Activated CD4-positive, alpha-beta memory T cell treated with anti-CD3 and anti-CD28 coated beads, Interleukin-2, amount 10 ng/mL, durations not matched to agents 7 days and 5 days (primary cell): ENCODE measurements at places on chromosomes 6 and 20. TPM values are rescaled to one million over a fixed set of nuclear protein-coding genes. Genes with fewer than 3 reads are reported as not detected.

LHFPL5 gene
- not detected for total RNA-seq

DNA sequence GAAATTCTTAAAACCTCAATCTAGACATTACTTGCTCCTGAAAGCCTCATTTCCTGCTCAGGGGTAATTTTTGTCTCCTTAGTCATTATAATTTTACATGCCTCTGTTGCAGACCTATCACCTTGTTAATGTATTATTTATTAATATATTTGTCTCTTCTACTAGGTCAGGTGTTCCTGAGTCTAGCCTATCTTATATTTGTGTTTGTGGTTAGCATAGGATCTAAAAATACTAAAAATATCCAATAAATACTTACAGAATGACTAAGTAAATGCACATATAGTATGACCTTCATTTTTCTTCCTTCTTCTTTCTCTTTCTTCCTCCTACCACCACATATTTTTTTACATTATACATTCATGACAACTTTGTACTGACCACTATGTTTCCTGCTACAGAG is 268.9 kb upstream of the HS3ST5 start:
- H3K36me3 ChIP-seq, result no peaks in the 10 kb centered on the region
- DNase-seq, result no peak
- no peaks in the 10 kb centered on the region for H3K4me1 ChIP-seq

GRCh38 chr6:105892577-105893262 is 193.4 kb upstream of the PRDM1 start:
- H3K27me3 ChIP-seq, result no peaks in the 10 kb centered on the region
- H3K27ac ChIP-seq, result no peak overlapping the region
- no peak for DNase-seq
- peaks cover 17% of the 10 kb centered on the region for H3K4me1 ChIP-seq
- H3K36me3 ChIP-seq, result peaks cover 13% of the 10 kb centered on the region

GRCh38 chr6:57262488-57262887 is 40.4 kb upstream of the RAB23 start:
- no peak overlapping the region for H3K27ac ChIP-seq
- no peak overlapping the region for H3K4me3 ChIP-seq
- H3K4me1 ChIP-seq, result peaks cover 5% of the 10 kb centered on the region
- DNase-seq, result no peak

- no peak for DNase-seq
- no peaks in the 10 kb centered on the region for H3K36me3 ChIP-seq
- no peaks in the 10 kb centered on the region for H3K4me1 ChIP-seq
- no peak overlapping the region for H3K4me3 ChIP-seq
- no peak overlapping the region for H3K27ac ChIP-seq
Observed at GRCh38 chr20:14384416-14385175, 47.2 kb upstream of the FLRT3 start.

DNA sequence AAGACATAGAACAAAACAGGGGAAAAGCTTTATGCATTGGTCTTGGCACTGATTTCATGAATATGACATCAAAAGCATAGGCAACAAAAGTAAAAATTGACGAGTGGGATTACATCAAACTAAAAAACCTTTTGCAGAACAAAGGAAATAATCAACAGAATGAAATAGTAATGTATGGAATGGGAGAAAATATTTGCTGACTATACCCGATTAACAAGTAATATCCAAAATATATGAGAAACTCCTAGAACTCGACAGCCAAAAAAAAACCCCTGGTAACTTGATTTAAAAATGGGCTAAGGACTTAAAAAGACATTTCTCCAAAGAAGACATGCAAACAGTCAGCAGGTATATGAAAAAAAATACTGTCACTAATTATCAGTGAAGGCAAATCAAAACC is 231.7 kb upstream of the MAN1A1 start:
- H3K27me3 ChIP-seq, result peaks cover 13% of the 10 kb centered on the region
- H3K36me3 ChIP-seq, result no peaks in the 10 kb centered on the region
- no peaks in the 10 kb centered on the region for H3K4me1 ChIP-seq
- no peak overlapping the region for H3K4me3 ChIP-seq
- no peak for DNase-seq

DNA sequence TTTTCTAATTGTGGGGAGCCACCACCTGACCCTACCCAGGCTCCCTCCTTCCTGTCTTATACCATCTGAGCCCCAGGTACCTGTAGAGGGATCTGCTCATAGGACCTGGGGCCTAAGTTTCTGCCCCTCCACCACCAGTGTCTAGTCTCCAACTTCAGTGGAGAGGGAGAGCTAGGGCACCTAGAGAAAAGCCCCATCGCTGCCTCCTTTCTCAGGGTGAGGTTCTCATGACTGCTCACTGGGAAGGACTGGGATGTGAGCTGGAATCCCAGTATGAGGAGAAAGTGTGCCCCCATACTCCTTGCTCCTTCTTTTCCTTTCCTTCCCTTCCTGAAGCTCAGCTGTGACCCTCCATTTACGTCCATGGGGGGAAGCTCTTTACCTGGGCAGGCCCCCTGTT is 231.6 kb downstream of the LRFN2 start:
- no peaks in the 10 kb centered on the region for H3K36me3 ChIP-seq
- peaks cover 10% of the 10 kb centered on the region for H3K4me1 ChIP-seq
- no peak for DNase-seq
- no peak overlapping the region for H3K27ac ChIP-seq

PRSS16 gene
- 1.6 TPM for total RNA-seq

- peaks cover 7% of the 10 kb centered on the region for H3K4me1 ChIP-seq
- no peaks in the 10 kb centered on the region for H3K27me3 ChIP-seq
- DNase-seq, result no peak
- peaks cover 6% of the 10 kb centered on the region for H3K36me3 ChIP-seq
- no peak overlapping the region for H3K4me3 ChIP-seq
Observed at GRCh38 chr6:109768485-109768884, 77.4 kb downstream of the FIG4 start.

GRCh38 chr6:122530440-122531046 is 58.9 kb upstream of the SERINC1 start:
- H3K4me1 ChIP-seq, result no peaks in the 10 kb centered on the region
- DNase-seq, result peak; percentile 40
- peaks cover 31% of the 10 kb centered on the region for H3K27me3 ChIP-seq
- H3K4me3 ChIP-seq, result no peak overlapping the region
- no peak overlapping the region for H3K27ac ChIP-seq
- no peaks in the 10 kb centered on the region for H3K36me3 ChIP-seq

DNA sequence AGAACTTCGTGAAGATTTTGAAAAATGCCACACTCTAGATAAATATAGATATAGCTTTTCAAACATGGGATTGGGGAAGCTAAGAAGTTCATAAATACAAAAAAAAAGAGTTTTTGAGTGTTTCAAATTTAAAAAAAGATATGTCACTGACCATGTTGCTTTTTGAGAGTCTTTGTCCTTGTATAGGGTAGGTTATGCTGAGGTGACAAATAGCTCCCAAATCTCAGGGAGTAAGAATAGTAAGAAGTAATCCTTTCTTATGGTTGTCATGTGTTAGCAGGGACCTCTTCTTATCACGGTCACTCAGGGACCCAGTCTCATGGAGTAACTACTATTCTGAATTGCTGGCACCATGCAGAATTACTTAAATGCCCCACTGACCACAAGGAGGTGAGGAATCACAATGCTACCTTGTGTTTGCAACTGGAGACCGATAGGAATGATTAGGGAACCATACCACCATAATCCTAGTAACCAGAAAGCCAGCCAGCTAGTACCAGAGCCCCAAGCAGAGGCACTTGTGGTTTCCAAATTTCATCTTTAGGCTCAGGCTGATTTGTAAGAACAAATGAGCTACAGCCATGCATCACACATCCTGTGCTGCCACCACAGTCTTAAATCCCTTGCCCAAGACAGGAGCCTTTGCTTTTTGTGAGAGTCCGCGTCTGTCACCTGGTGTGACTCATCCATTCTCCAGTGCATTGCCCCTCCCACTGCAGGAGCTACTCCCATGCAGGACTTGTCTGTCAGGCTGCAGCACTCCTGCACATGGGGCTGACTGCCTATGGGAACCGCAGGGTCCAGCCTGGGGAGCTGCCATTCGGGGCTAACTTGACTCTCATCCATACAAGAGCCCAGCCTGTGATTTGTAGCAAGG is 42.4 kb upstream of the ADGRF4 start:
- H3K4me3 ChIP-seq, result no peak overlapping the region
- H3K27ac ChIP-seq, result no peak overlapping the region
- H3K36me3 ChIP-seq, result no peaks in the 10 kb centered on the region
- peak; percentile 58 for DNase-seq

DNA sequence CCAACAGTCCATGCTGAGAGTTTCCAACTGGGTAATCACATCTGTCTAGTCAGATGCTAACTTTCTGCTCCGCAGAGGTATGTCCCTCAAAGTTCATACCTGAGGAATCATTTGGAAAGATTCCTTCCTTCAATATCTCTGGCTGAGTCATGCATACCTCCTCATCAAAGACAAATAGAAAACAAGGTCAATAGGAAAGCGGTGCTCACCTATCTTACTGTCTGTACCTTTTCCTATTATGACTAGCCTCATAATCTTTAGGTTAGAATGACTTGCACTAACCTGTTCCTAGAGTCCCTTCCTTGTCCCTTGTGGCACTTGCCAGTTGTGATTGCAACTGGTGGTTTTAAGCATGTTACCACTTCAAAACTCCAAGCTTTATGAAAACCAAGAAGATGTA is 78.2 kb upstream of the PTPRK start:
- no peak overlapping the region for H3K4me3 ChIP-seq
- H3K27me3 ChIP-seq, result peaks cover 3% of the 10 kb centered on the region
- H3K4me1 ChIP-seq, result peaks cover 19% of the 10 kb centered on the region
- no peak overlapping the region for H3K27ac ChIP-seq

DNA sequence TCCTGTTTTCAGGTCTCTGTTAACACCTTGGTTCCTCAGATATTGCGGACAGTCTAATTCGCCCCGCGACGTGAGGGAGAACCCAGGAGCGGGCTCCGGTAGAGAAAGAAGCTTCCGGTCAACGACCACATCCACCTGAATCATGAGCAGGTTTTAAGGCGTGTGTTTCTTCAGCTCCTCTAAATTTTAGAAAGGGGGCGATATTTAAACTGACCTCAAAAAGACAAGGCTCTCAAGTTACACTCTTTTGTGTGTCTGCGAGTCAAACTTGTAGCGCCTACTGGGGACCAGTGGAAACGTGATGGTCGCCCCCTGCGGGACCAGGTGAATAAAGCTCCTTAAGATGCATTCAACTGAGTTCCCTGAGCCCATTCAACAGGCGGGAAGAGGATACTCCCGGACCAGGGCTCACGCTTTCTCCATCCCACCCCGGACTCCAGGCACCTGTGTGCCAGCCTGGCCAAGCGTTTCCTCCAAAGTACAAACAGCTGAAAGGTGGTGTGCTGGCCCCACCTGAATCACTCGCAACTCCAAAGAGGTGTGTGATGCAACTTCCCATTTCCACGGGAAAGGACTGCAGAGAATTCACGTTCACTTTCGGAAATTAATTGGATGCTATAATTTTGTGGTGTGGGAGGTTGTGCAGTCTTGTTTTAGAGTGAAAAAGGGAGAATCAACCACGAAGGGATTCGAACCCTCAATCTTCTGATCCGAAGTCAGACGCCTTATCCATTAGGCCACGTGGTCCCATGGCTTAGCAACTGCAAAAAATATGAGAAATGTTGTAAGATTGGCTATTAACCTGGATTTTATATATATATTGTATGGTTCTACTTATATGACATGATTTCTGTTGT is 17.0 kb downstream of the GPX5 start:
- H3K27me3 ChIP-seq, result peaks cover 60% of the 10 kb centered on the region
- no peaks in the 10 kb centered on the region for H3K36me3 ChIP-seq
- H3K27ac ChIP-seq, result no peak overlapping the region

DDR1 gene
- total RNA-seq, result 1.8 TPM

MUC21 gene
- total RNA-seq, result not detected

- H3K4me1 ChIP-seq, result no peaks in the 10 kb centered on the region
- no peaks in the 10 kb centered on the region for H3K36me3 ChIP-seq
- H3K4me3 ChIP-seq, result no peak overlapping the region
- DNase-seq, result no peak
- H3K27ac ChIP-seq, result no peak overlapping the region
Observed at GRCh38 chr6:20770773-20771172, 236.5 kb downstream of the CDKAL1 start.

AHCY gene
- total RNA-seq, result 50.5 TPM

GRCh38 chr20:9280666-9281065 is 211.8 kb downstream of the PLCB4 start:
- no peak overlapping the region for H3K27ac ChIP-seq
- H3K36me3 ChIP-seq, result no peaks in the 10 kb centered on the region
- DNase-seq, result no peak

GRCh38 chr20:63496596-63497120 is 2.2 kb downstream of the EEF1A2 start:
- no peak overlapping the region for H3K27ac ChIP-seq
- no peaks in the 10 kb centered on the region for H3K36me3 ChIP-seq
- peak overlapping the region; percentile 43 for H3K4me3 ChIP-seq

DNA sequence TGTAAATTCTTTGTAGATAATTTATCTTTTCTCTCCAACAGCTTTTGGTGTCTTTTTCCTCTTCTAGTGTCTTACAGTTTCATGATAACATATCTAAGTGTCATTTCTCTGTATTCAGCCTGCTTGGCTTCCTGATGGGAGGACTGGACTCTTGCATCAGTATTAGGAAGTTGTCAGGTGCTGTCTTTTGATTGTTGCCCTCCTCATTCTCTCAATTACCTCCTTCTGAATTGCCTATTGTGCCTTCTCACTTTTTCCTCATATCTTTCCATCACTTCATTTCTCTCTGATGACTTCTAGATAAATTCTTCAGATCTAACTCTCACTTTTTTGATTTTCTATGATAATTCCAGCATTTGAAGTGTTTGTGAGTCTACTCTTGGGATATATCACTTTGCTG is 154.4 kb upstream of the MLIP start:
- H3K36me3 ChIP-seq, result no peaks in the 10 kb centered on the region
- no peak for DNase-seq
- peaks cover 12% of the 10 kb centered on the region for H3K27me3 ChIP-seq
- no peak overlapping the region for H3K27ac ChIP-seq
- no peaks in the 10 kb centered on the region for H3K4me1 ChIP-seq

- H3K4me1 ChIP-seq, result peaks cover 59% of the 10 kb centered on the region
- no peaks in the 10 kb centered on the region for H3K27me3 ChIP-seq
- H3K4me3 ChIP-seq, result no peak overlapping the region
- DNase-seq, result no peak
- peak overlapping the region; percentile 17 for H3K27ac ChIP-seq
Observed at GRCh38 chr6:11260249-11261038, 28.0 kb upstream of the NEDD9 start.

- no peaks in the 10 kb centered on the region for H3K27me3 ChIP-seq
- H3K36me3 ChIP-seq, result no peaks in the 10 kb centered on the region
- H3K4me1 ChIP-seq, result no peaks in the 10 kb centered on the region
Observed at GRCh38 chr20:18992418-18992817, 178.8 kb downstream of the SCP2D1 start.

GRCh38 chr6:111765763-111766162 is 107.5 kb downstream of the FYN start:
- no peak overlapping the region for H3K4me3 ChIP-seq
- peaks cover 43% of the 10 kb centered on the region for H3K36me3 ChIP-seq
- no peaks in the 10 kb centered on the region for H3K27me3 ChIP-seq
- H3K4me1 ChIP-seq, result peaks cover 99% of the 10 kb centered on the region
- no peak for DNase-seq

- no peaks in the 10 kb centered on the region for H3K27me3 ChIP-seq
- no peak for DNase-seq
- H3K4me1 ChIP-seq, result no peaks in the 10 kb centered on the region
- H3K27ac ChIP-seq, result no peak overlapping the region
- H3K4me3 ChIP-seq, result no peak overlapping the region
- no peaks in the 10 kb centered on the region for H3K36me3 ChIP-seq
Observed at GRCh38 chr20:24436160-24436559, 33.3 kb upstream of the SYNDIG1 start.

PRL gene
- total RNA-seq, result not detected
